ENCODE measurements at places on chromosomes 6 and 20.

GRCh38 chr6:29504961-29505360 lies 17.2 kb upstream of the MAS1L start:
- no peak for DNase-seq

DNA sequence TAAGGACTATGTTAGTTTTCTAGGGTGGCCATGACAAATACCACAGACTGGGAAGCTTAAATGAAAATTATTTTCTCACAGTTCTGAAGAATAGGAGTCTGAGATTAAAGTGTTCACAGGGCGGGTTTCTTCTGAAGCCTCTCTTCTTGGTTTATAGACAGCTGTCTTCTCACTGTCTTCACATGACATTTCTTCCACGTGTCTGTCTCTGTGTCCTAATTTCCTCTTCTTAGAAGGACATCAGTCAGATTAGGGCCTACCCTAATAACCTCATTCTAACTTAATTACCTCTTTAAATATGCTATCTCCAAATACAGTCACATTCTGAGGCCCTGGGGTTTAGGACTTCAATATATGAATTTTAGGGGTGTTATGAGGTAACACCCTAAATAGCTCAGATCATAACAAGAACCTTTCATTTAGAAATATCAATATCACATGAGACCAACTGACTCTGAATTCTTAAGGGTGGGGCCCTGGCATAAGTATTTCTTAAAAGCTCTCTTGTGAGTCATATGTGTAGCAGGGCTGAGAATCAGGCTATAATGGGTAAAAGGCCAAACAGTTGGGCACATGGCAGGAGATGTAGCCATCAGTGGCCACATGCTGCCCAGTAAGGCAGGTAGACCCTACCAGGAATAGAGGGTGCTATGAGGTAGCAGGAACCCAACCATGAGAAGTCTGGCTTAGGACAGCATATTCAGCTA lies 62.0 kb upstream of the TENT5A start:
- no peak for DNase-seq

DNA sequence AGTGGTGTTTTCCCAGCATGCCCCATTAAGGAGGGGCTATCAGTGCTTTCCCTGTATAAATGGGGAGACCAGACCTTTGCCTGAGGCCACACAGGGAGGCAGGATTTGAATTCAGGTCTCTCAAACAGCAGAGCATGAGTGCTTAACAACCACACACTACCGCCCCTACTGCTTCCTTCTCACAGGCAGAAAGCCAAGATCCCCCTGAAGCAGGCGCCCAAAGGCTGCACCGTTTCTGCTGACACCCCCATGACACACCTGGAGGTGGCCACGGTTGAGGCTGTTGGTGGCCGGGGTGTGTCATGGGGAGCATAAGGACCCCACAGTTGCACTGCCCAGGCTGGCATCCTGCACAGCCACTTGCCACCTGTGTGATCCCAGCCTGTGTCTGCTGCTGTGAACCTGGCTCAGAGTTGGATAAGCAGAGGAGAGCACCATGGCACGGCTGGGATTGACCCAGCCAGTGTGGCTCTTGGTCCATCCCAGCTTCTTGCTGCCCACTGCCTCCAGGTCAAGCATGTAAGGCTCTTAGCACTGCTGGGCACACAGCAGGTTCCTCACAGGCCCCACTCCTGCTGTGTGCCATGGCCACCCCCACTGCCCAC lies 28.3 kb downstream of the PCK1 start:
- DNase-seq: no peak

DNA sequence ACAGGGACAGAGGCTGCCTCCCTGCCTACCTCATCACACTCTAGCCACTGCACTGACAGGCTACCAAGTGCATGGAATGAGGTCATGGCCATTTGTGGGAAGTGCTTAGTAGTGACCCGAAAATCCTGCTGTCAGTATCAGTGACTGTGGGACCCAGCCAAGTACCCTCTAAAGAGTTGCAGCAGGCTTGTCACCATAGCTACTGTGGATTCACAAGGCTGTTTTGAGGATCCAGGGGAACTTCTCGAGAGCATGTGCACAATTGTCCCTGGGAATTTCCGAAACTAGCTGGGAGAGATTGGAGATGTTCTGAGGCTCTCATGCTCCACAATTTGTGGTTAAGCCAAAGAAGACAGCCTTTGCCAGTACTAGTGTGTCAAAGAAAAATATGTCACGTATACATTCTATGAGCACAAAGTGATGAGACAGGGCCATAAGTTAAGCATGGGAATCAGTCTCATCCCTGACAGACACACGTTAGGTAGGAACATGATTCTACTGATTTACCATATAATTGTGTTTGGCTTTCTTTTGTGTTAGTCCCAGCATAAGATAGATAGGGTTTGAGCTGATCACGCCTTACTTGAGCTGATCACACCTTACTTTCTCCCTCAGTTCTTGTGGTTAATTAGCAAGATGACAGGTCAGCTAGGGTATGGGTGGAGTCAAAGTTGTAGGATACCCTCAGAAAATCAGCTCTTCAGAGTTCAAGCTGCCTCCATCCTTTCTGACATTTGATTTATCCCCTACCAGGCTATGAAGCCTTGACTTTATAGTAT lies 42.6 kb upstream of the TMEM170B start:
- no peak for DNase-seq

GRCh38 chr6:144049386-144049785 lies 41.3 kb upstream of the PLAGL1 start:
- DNase-seq: no peak

DNA sequence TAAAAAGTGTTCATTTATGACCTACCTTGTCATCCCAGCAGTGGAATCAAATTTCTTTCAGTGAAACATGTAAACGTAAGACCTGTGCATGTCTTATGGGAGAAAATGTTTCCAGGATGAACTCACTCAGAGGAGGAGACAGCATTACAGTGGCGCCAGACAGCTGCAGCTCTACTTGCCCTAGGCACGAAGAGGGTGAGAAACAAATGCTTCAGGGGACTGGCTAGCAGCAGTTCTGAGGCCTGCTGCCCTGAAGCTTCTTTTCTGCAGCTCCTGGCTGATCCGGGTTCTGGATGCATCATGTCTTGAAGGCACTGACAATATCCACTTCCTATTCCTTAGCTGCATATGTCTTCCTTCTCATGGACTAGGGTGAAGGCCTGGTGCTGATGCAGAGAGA lies 120.2 kb downstream of the QRSL1 start:
- DNase-seq: no peak

DNA sequence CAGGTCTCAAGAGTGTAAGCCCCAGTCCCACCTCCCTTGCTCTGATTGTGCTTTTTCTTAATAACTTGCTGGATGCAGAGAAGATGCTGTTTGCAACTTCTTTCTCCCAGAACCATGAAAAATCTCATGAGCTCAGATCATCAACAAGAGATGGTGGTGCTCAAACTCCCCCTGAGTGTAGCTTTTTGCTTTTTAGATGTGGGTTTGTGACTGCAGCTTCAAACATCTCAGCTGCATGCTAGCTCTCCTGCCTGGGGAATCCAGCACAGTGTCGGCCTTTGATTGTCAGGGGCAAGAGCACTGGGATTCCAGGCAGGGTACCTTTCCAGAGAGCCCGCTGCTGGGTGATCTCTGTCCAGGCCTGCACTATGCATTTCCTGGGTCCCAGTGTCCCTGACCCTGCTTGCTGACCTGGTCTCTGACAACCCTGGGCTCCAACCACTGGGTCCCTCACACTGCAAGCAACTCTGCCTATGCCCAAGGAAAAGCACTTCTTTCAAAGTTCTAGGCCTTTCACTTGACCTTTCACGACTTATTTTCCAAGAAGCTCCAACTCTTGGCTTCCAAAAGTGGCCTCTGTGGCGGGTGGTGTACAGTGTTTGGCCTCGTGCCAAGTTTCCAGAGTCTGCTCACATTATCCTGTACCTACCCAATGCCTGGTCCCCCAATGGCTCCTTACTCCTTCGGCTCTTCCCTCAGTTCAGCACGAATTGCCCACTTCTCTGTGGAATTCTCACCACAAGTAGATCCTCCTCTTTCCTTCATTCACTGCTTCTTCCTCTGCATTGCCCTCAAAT lies 69.7 kb upstream of the LY86 start:
- no peak for DNase-seq

- no peak for DNase-seq
Observed at GRCh38 chr6:106609699-106610098, 19.6 kb downstream of the RTN4IP1 start.

GRCh38 chr6:6772751-6773150 lies 184.2 kb downstream of the LY86 start:
- DNase-seq: no peak

GRCh38 chr20:31602779-31603441 lies 2.2 kb upstream of the ID1 start:
- no peak for DNase-seq

GRCh38 chr20:40710603-40711002 lies 21.6 kb upstream of the MAFB start:
- no peak for DNase-seq

DNA sequence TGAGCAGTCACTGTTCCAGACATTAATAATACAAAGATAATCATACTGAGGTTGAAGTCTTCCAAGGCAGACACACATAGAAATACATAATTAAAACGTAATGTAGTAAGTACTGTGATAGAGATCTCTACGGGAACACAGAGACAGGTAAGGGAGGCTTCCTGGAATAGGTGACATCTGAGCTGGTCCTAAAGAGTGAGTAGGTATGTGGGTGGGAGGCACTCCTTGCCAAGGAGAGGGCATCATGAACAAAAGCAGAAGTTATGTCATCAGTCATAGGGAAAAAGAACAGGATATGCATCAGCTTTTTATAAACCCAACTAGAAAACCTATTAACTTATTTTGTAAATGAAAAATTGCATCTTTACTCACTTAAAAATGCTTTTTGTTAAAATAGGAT lies 110.0 kb downstream of the MAP7 start:
- no peak for DNase-seq

- DNase-seq: no peak
Observed at GRCh38 chr6:129273161-129273560, 390.2 kb downstream of the LAMA2 start.

DNA sequence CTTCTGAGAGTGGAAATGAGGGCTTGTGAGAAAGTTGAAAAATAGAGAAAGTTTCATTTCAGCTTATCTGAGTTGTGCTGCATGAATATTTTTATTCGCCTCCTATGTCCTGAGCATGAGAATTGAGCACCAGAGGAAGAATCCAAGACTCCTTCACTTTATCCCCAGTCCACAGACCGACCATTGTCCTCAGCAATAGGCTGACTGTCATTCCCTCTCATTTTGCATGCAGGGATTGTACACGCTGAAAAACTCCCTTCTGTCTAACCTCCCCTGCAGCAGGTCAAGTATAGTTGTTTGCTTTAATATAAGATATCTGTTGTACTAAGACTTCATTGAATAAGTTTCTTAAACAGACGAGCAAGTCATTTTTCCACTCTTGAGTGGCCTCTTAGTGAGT lies 437.6 kb downstream of the PRKN start:
- no peak for DNase-seq

GRCh38 chr20:62814709-62815065 lies 2.2 kb upstream of the COL9A3 start:
- DNase-seq: no peak

- no peak for DNase-seq
Observed at GRCh38 chr6:52027699-52028098, 59.7 kb downstream of the PKHD1 start.

DNA sequence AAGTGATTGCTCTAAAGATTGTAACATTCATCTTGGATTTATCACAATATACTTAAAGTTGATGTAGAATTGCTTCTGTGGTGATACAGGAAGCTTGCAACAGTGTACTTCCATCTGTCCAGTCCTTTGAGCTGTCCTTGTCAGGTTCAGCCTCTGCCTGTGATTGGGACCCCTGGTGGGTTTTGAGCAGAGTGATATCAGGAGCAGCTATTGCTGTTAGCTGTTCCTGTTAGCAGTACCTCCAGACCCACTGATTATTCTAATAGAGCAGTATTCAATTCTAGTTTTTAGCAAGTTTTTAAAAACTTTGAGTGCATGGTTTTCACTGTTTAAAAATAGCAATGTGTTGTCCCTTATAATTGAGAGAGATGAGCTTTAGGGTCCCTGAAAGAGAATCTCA lies 48.8 kb downstream of the TULP4 start:
- DNase-seq: no peak

GRCh38 chr20:36435592-36436541 lies 105.5 kb upstream of the MYL9 start:
- peak; percentile 81 for DNase-seq

DNA sequence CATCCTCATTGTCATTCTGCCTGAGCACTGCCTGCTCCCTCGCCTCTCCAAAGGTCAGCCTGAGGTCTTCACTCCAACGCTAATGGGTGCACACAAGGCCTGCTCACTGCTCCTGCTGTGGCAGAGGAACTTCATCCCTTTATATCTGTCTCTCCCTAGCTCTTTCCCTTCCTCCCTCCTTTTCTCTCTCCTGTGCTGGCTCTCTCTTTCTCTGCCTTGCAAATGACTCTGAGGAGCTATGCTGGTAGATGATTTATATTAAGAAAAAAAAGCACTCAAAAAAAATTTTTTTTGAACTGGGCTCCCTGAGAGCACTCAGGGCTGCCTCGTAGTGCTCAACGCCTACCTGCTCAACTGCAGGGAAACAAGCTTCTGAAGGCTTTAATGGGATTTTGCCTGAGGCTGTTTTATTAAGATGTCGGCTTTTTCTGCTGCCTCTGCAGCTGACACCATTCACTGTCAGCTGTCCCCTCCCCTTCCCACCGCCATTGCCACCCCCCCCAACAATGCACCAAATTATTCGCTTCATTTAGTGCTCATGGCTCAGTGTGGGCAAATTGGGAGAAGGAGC lies 137.7 kb upstream of the DEFB112 start:
- no peak for DNase-seq

- DNase-seq: no peak
Observed at GRCh38 chr20:51444922-51445438, 97.5 kb downstream of the NFATC2 start.

- DNase-seq: no peak
Observed at GRCh38 chr6:159832946-159833345, 32.9 kb downstream of the PNLDC1 start.

- no peak for DNase-seq
Observed at GRCh38 chr6:115091461-115091860, 748.6 kb upstream of the HS3ST5 start.

GRCh38 chr6:36627801-36628246 lies 33.7 kb downstream of the SRSF3 start:
- no peak for DNase-seq

DNA sequence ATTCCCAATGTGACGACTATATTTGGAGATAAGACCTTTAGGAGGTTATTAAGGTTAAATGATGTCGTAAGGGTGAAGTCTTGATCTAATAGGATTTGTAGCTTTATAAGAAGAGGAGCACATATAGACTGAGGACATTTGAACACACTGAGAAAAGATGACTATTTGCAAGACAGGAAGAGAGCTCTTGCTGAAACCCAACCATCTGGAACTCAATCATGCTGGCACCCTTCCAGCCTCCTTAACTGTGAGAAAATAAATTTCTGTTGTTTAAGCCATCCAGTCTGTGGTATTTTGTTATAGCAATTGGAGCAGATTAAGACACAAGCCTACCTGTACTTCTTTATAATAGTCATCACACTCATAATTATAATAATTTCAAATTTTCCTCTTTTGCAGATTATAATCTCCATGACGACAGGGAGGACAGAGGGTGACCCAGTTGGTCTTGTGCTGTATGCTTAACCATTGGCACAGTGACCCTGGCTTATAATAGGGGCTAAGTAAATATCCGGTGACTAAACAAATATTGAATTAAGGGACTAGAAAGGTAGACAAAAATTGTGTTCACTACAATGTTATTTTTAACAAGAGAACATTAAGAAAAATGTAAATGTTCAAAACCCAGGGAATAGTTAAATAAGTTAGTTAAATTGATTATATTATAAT lies 206.4 kb upstream of the HDDC2 start:
- no peak for DNase-seq

All from stimulated activated CD4-positive, alpha-beta T cell treated with anti-CD3 and anti-CD28 coated beads, Interleukin-1b, Interleukin-23, amount 100 ng/mL, for 4 hours (primary cell).